Activated naive CD8-positive, alpha-beta T cell treated with anti-CD3 and anti-CD28 coated beads for 36 hours (primary cell): ENCODE measurements at places on chromosomes 16 and 17.
A peak's percentile ranks its signal among the peaks of the same experiment; 100 is the strongest.

DNA sequence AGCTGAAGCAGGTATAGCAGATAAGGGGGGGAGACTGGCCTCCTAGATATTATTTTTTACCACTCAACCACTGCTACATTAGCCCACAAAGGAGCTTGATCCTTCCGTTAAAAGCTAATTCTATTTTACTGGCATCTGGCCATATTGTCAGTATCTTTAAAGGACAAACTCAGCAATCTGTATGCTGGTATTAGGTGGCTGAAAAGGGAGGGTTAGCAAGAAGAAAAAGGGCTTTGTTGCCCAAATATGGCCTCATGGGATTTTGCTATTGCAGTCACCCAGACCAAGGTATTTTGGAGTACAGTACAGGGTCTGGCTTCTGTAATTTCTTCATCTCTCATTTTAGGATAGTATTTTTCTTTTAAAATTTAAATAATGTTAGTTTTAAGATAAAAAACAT, 14.4 kb downstream of the RFWD3 start:
- peaks cover 31% of the 10 kb centered on the region for H3K4me1 ChIP-seq
- H3K27me3 ChIP-seq = no peaks in the 10 kb centered on the region
- H3K4me3 ChIP-seq = no peak overlapping the region
- H3K27ac ChIP-seq = no peak overlapping the region
- no peak for DNase-seq
- H3K36me3 ChIP-seq = peaks cover 31% of the 10 kb centered on the region

- H3K4me1 ChIP-seq = peaks cover 16% of the 10 kb centered on the region
- no peak overlapping the region for H3K4me3 ChIP-seq
- H3K36me3 ChIP-seq = no peaks in the 10 kb centered on the region
- no peaks in the 10 kb centered on the region for H3K27me3 ChIP-seq
- no peak for DNase-seq
- no peak overlapping the region for H3K27ac ChIP-seq
These were observed 7.0 kb downstream of the ZNF319 start for GRCh38 chr16:57993438-57993837.

GRCh38 chr17:57251211-57251787, 5.0 kb upstream of the MSI2 start:
- H3K27me3 ChIP-seq = no peaks in the 10 kb centered on the region
- H3K4me1 ChIP-seq = peaks cover 8% of the 10 kb centered on the region
- DNase-seq = no peak
- no peaks in the 10 kb centered on the region for H3K36me3 ChIP-seq

DNA sequence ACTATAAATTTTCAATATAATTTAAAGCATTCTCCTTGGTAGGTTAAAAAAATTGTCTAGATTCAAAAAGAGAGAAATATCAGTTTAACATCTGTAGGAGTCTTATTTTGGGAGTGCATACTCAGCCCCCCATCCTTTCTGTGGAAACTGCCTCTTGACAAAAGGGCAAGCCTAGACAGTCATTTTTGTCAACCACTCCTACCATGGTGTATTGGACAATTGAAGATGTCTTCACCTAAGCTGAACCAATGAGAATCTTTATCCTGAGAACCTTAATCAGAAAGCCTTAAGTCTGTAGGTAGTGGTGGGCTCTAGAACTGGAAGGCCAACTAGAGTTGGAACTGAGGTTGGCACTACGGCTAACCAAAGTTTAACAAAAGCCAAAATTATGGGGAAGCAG, 65.7 kb upstream of the MED13 start:
- H3K27ac ChIP-seq = no peak overlapping the region
- H3K4me3 ChIP-seq = no peak overlapping the region
- no peaks in the 10 kb centered on the region for H3K4me1 ChIP-seq
- no peak for DNase-seq
- H3K36me3 ChIP-seq = no peaks in the 10 kb centered on the region

- no peaks in the 10 kb centered on the region for H3K4me1 ChIP-seq
- H3K36me3 ChIP-seq = no peaks in the 10 kb centered on the region
- no peak for DNase-seq
- no peak overlapping the region for H3K4me3 ChIP-seq
- H3K27ac ChIP-seq = no peak overlapping the region
These were observed 59.7 kb downstream of the ABCC6 start for GRCh38 chr16:16163571-16163970.

- no peaks in the 10 kb centered on the region for H3K27me3 ChIP-seq
- no peaks in the 10 kb centered on the region for H3K4me1 ChIP-seq
- no peaks in the 10 kb centered on the region for H3K36me3 ChIP-seq
- DNase-seq = no peak
- no peak overlapping the region for H3K4me3 ChIP-seq
These were observed 27.3 kb downstream of the HLF start for GRCh38 chr17:55292094-55292493.

- peaks cover 5% of the 10 kb centered on the region for H3K27me3 ChIP-seq
- no peak overlapping the region for H3K27ac ChIP-seq
- no peak overlapping the region for H3K4me3 ChIP-seq
- DNase-seq = no peak
- H3K4me1 ChIP-seq = no peaks in the 10 kb centered on the region
- no peaks in the 10 kb centered on the region for H3K36me3 ChIP-seq
These were observed 339.7 kb downstream of the CA10 start for GRCh38 chr17:51818777-51819176.

DNA sequence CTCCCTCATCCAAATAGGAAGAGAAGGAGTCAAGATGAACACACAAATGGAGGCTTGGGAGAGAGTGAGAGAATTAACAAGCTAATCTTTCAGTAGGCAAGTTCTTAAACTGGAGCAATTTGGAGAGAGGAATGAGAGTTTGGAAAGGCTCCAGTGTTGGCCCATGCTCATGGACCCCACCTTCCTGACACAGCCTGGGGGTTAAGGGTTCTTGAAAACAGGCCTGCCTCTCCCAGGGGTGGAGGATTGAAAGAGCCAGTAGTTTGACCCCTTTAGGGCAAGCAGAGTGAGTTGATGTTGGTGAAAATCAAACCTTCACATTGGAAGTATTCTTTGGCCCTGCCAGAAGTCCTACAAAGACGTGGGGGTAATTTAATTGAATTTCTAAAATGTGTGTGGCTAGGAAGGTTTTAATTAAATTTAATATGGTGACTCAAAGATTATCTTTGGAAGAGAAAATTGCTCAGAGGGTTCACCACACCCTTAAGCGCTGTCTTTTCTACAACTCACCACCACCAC, 5.8 kb downstream of the HOXB3 start:
- peaks cover 98% of the 10 kb centered on the region for H3K27me3 ChIP-seq
- no peak for DNase-seq
- H3K27ac ChIP-seq = no peak overlapping the region
- H3K4me1 ChIP-seq = peaks cover 46% of the 10 kb centered on the region
- no peak overlapping the region for H3K4me3 ChIP-seq

GRCh38 chr17:68057531-68057952, 22.0 kb downstream of the KPNA2 start:
- no peaks in the 10 kb centered on the region for H3K36me3 ChIP-seq
- no peak overlapping the region for H3K27ac ChIP-seq
- H3K4me1 ChIP-seq = peaks cover 30% of the 10 kb centered on the region
- peaks cover 13% of the 10 kb centered on the region for H3K27me3 ChIP-seq
- peak; percentile 31 for DNase-seq

- H3K36me3 ChIP-seq = peaks cover 1% of the 10 kb centered on the region
- peak overlapping the region; percentile 99 for H3K27ac ChIP-seq
- peak overlapping the region; percentile 94 for H3K4me3 ChIP-seq
- no peaks in the 10 kb centered on the region for H3K27me3 ChIP-seq
These were observed 1.2 kb upstream of the SPAG9 start for GRCh38 chr17:51121620-51122472.

DNA sequence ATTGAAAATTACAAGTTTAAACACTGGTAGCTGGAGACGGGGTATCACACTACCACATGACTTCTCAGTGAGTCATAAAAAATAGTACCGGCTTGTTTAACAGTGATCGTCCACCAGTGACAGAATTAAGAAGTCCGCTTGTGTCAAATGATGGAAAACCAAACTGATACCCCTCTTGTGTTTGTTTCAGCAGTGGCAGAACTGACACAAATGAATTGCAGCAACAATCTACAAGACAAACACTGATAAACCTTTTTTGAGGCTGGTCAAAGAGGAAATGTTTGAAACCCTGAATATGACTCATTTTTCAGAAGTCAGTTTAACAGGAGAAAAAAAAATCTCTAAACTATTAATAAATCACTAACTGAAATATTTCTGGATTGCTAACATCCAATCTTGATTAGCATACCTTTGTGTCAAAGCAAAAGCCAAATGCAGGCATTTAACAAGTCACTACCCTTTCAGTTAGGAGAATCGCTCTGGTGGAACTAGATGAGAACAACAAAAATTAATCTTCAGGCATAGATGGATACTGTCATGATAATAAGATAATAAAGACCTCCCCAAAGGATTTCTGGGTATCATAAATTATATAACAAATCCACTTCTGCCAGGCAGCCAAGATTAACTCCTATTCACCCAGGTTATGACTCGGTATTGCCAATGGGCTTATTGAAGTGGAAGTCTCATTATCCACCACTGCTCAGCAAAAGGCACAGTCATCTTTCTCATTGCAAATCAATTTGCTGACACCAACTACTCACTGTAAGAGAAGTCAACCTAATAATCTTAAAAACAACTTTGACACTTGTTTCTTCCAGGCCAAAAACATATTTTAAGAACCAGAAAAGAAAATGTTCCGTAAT, 20.8 kb downstream of the DCUN1D3 start:
- H3K4me3 ChIP-seq = no peak overlapping the region
- peaks cover 52% of the 10 kb centered on the region for H3K4me1 ChIP-seq
- H3K27ac ChIP-seq = peak overlapping the region; percentile 6
- peaks cover 11% of the 10 kb centered on the region for H3K36me3 ChIP-seq

DNA sequence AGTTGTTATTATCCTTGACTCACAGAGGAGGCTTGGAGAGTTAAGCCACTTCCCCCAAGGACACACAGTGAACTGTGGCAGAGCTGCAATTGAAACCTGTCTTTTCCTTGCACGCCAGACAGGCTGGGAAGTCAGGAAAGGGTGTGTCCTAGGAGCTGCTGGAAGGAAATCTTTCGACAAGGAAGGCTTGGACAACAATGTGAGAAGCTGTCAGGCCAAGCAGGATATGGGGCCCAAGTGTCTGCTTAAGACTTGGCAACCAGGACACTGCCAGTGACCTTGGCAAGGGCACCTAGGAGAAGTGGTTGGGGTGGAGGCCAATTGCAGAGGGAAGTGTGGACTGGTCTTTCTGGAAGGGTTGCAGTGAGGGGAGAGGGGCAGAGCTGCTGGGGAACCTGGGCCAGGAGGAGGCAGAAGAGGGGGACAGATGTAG, 2.1 kb upstream of the CAMKK1 start:
- no peak overlapping the region for H3K27ac ChIP-seq
- no peak overlapping the region for H3K4me3 ChIP-seq
- no peak for DNase-seq

DNA sequence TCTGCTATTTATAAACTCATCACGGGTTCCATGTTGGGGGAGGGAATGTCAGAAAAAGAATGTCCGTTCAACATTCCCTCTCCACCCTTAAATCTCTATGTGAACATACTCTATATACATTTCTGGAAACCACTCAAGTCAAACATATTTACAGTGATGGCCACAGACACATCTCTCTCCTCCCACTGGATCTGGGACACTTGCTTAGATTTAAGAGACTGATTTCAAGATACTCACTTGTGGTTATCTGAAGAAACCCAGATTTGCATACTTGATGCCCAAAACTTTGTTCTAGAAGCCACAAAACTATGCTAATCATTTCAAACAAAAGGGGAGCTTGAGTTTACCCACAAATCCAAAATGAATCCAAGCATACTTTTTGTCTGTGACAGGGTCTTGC, 182.9 kb upstream of the SOX9 start:
- no peaks in the 10 kb centered on the region for H3K27me3 ChIP-seq
- H3K27ac ChIP-seq = no peak overlapping the region
- no peak for DNase-seq
- no peaks in the 10 kb centered on the region for H3K36me3 ChIP-seq

- peaks cover 9% of the 10 kb centered on the region for H3K27me3 ChIP-seq
- no peaks in the 10 kb centered on the region for H3K36me3 ChIP-seq
- no peak for DNase-seq
These were observed 352.5 kb downstream of the NPIPA8 start for GRCh38 chr16:17983847-17984639.

- no peak overlapping the region for H3K4me3 ChIP-seq
- no peak overlapping the region for H3K27ac ChIP-seq
- no peak for DNase-seq
- H3K27me3 ChIP-seq = no peaks in the 10 kb centered on the region
- H3K36me3 ChIP-seq = peaks cover 21% of the 10 kb centered on the region
- no peaks in the 10 kb centered on the region for H3K4me1 ChIP-seq
These were observed 207.0 kb upstream of the CACNG3 start for GRCh38 chr16:24049113-24049512.

- no peak overlapping the region for H3K4me3 ChIP-seq
- DNase-seq = no peak
- H3K27ac ChIP-seq = no peak overlapping the region
- no peaks in the 10 kb centered on the region for H3K4me1 ChIP-seq
- H3K36me3 ChIP-seq = no peaks in the 10 kb centered on the region
- H3K27me3 ChIP-seq = peaks cover 48% of the 10 kb centered on the region
These were observed 53.9 kb downstream of the AIPL1 start for GRCh38 chr17:6380915-6381438.

- no peak overlapping the region for H3K27ac ChIP-seq
- DNase-seq = no peak
- no peaks in the 10 kb centered on the region for H3K27me3 ChIP-seq
- no peak overlapping the region for H3K4me3 ChIP-seq
These were observed 178.6 kb upstream of the TNRC6C start for GRCh38 chr17:77779711-77780539.
